ENCODE measurements at places on chromosomes 5 and 9.

- DNase-seq: no peak
Measured at GRCh38 chr9:83299571-83299970, 236.6 kb upstream of the RASEF start.

GRCh38 chr9:34684145-34684544, 6.9 kb downstream of the CCL19 start:
- DNase-seq: peak; percentile 47

DNA sequence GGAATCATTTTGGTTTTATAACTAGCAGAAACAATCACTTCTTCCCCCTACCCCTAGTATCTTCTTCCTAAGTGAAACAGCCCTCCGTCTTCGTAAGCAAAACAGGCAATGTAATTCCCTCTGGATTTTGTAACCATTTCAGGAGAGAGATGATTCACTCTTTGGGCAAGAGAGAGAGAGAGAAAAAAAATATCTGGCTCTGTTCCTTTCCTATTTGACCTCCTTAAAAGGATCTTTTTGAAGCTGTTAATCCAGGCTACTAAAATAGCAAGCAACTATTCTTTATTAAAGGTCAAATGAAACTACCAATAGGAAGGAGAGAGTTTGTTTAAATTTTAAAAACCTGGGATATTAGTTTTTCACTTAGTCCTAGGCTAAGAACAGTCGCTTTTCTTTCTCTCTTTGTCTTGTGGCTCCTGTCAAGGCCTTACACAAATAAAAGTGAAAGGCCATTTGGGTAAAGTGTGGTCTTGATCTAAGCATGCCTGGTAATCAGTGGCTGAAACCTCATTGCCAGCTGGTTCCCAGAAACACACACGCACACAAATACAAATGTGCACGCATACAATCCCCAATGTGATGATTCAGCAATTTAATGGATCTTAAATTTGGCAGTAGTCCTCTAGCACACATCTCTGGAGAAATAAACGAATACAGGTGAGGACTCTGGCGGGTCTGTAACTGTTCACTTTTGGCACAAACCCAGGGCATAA, 70.2 kb downstream of the PRUNE2 start:
- DNase-seq: no peak

DNA sequence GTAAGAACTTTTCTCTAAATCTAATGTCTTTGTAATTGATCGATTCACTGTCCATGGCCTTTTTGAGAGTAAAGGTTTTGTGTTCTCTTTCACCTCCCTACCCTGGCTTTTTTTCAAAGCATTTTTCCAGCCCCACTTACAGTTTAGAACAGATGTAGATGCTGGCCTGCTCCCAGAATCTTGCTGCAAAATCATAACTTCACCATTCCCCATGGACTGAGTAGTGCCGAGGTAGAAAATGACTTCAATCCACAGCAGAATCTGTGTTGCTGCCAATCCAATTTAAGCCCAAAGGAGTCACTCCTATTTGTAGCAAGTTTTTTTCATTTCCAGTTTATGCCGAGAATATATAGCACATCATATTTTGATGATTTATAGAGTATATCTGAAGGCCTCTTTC, 46.5 kb upstream of the CEMIP2 start:
- no peak for DNase-seq

GRCh38 chr5:52947208-52947607, 41.9 kb upstream of the ITGA2 start:
- no peak for DNase-seq

DNA sequence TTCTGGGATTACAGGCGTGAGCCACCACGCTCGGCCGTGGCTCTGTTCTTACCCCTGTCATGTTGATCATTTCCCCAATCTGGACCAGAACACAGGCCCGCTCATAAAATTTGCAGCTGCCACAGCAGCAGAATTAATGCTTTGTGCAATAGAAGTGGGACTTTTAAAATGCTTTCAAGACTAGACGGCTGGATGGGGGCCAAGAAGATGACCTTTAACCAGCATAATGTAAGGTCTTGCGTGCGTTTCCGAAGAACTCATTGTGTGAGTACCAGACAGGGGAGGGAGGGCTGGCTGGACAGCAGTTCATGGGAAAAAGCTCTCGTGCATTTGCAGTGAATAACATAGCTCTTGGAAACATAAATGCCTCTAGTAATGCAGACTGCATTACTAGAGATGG, 3.5 kb upstream of the WDR38 start:
- DNase-seq: no peak

GRCh38 chr9:122314165-122314564, 49.5 kb downstream of the MRRF start:
- DNase-seq: no peak

- DNase-seq: no peak
Measured at GRCh38 chr5:94802450-94802849, 184.0 kb downstream of the SLF1 start.

DNA sequence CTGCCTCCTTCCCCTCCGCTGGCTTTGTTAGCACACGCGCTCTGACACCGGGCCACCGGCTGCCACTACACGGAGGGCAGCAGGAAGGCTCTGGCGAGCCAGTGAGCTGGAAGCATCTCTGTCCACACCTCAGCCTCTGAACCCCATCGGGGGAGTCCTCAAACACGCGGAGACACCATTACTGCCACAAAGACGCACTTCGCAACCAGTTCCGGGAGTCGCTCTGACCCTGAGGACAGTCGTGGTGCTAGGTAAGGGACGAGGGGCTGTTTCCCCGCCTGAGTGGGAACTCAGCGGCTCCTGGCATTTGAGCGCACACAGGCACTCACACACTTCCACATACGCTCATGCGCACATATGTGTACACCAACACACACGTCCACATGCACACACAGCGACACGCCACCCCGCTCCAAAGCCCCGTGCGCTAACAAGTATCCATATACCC, 160.0 kb downstream of the C9orf152 start:
- DNase-seq: no peak

- no peak for DNase-seq
Measured at GRCh38 chr5:119365847-119366539, 10.2 kb downstream of the TNFAIP8 start.

- DNase-seq: no peak
Measured at GRCh38 chr9:5575000-5575399, 53.9 kb upstream of the RIC1 start.

DNA sequence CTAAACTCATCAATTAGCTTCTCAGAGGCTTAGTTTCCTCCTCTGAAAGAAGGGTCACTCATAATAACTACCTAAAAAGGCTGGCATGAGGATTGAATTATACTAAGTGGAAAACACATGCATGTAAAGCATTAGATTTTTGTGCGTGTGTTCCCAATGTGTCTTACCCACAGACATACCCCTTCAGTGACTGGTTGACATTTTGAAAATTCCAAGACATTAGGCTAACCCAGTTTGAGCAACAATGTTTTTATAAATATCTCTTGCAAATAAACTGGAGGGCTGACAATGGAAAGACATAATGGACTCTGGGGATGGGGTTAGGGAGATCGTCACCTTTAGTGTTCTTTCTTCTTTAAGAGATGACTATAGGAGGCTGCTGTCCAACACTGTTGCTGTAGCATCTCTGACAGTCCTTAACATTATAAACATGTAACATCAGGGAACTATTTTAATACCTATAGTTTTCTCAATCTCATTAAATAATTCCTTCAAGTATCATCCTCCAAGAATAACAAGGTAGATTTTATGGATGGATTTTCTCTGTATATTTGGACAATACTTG, 24.3 kb downstream of the HMHB1 start:
- no peak for DNase-seq

DNA sequence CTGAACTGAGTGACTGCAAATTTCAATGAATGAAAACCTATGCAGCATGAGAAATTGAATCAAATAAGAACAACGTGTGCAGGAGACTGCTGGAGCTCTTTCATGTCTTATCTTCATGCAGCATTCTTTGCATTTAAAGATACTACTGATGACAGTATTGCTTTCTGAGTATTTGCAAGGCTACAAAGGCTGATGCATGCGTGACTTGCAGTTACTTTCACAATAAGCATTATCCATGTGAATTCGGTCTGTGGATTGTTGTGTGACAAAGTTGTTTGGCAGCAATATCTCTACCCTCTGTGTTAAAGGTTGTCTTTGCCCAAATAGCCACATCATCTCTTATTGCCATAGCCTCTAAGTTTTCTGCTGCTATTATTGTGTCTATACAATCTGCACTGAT, 102.1 kb upstream of the FBXL17 start:
- no peak for DNase-seq

GRCh38 chr9:75087289-75087823, 599 bp downstream of the NMRK1 start:
- peak; percentile 39 for DNase-seq

DNA sequence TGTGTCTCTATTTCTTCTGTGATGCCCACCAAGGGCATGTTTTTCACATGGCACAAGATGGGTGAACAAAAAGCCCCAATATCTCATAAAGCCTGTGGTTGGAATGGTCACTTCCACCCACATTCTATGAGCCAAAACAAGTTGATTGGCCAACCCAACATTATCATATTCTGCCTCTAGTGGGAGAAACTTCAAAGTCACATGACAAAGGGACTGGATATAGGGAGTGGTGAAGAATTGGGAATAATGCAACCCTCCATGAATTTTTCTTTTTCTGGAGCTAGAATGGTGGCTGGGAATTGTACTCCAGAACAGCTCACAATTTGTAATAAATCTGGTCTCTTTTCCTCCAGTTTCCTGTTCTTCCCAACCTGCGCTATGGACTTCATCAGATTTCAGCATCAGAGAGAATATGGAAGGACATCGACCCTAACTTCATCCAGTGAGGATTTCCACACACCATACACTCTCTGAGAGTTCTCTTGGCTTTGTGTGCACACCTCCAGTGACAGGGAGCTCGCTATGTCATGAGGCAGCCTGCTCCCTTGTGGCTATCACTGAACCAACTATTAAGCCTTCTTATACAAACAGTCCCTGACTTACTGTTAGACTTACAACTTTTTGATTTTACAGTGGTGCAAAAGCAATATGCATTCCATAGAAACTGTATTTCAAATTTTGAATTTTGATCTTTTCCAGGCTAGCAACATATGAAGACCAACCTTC, 12.0 kb upstream of the B4GALT1 start:
- DNase-seq: no peak

DNA sequence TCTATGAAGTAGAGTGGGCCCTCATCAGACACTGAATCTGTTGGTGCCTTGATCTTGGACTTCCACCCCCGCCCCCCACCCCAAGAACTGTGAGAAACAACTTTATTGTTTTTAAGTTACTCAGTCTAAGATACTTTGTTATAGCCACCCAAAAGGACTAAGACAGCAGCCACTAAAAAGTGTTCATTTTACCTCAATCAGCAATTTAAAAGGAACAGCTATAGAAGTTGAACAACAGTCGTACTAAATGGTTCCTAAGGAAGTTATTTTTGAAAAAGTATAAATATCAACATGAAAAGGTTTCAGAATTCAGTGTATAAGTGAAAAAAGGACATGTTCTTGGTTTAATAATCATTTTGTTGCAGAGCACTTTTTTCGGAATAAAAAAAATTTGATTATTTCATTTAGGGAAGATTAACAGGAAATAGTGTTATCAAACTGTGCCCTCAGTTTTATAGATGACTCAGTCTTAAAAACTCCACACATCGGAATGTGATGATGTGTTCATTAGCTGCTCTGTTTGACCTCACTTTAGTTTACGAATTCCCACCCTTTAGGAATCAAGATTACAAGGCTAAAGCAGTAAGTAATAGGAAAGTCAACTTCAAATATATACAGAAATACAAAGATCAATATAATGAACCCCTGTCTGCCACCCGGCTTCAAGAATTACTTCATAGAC, 71.2 kb downstream of the MTAP start:
- DNase-seq: no peak

DNA sequence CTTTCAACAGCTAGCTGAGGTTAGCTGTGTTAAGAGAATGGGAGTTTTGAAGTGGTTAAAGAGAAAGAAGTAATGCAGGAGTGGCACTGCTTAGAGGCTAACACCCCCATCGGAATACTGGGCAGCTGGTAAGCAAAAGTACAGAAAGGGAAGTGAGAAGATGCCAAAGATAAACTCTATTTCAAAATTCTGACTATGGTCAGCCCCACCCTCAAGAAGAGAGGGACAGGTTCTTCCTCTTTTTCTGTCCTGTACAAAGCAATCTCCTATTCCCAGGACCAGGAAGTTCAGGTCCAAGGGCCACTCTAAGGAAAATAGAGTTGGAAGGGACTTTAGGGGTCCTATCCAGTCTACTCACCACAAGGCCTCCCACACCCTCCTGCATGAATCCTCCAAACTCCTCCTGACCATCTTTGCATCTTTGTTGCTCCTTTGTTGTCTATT, 45.9 kb upstream of the JAK2 start:
- no peak for DNase-seq

DNA sequence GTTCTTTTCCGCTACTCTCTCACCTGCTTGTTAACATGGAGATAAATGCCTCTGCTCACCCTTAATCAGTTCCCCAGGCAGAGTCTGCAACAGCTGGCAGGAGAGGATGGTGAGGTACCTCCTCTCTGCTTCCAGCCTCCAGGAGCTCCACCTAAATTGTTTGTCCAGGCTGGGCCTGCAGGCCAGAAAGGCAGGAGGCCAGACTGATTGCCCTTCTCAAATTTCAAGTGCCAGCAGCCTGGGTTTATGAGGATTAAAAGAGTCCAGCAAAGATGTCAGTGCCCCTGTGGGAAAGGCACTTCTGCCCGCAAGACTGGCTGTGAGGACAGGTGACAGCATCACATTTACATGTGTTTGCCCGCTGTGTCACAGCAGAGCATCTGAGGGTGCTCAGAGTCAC, 19.8 kb downstream of the CORO2A start:
- no peak for DNase-seq

DNA sequence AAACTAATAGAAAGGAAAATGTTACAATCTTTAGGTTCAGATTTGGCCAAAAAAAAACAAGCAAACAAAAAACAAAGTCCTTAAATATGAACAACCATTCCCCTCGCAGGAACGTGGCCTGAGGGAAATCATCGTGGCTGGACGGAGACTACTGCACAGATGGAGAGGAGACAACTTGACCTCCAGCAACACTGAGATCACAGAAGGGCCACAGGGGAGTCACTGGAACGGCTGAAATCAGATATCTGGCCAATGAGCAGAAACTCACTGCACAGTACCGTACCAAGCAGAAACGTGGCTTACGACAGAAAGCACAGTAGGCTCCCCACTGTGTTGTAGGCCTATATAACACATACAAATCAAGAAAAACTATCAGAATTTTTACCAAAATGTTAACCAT, 27.7 kb downstream of the CAMSAP1 start:
- no peak for DNase-seq

DNA sequence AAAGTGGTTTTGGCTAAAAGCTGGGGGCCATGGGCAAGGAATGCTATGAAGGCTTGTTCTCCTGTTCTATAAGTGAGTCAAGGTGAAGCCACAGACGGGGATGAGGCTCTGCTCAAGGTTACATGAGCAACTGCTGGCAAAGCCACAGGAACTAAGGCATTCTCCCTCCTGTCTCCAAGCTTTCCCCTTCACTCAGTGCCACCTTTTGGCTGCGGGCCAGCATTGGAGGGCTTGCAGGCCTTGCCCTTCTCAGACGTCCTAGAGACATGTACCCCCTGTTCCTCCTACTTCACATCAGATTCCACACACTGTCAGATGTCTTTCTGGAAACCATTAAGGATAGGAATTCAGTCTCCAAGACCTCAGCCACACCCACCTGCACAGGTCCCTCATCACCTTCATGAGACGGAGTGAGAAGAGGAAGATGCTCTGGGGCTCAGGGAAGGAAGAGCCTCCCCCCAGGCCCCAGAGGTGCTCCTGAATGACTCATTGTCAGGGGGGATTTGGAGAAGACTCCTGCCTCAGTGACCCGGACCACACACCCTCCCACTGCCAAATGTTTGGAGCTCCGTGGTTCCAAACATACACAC, 20.5 kb upstream of the MEIKIN start:
- no peak for DNase-seq

Data from activated T-cell treated with anti-CD3 and anti-CD28 coated beads, Interleukin-2, amount 50 U/mL, for 24 hours (primary cell).